ENCODE measurements at places on chromosomes 3 and 15.

DNA sequence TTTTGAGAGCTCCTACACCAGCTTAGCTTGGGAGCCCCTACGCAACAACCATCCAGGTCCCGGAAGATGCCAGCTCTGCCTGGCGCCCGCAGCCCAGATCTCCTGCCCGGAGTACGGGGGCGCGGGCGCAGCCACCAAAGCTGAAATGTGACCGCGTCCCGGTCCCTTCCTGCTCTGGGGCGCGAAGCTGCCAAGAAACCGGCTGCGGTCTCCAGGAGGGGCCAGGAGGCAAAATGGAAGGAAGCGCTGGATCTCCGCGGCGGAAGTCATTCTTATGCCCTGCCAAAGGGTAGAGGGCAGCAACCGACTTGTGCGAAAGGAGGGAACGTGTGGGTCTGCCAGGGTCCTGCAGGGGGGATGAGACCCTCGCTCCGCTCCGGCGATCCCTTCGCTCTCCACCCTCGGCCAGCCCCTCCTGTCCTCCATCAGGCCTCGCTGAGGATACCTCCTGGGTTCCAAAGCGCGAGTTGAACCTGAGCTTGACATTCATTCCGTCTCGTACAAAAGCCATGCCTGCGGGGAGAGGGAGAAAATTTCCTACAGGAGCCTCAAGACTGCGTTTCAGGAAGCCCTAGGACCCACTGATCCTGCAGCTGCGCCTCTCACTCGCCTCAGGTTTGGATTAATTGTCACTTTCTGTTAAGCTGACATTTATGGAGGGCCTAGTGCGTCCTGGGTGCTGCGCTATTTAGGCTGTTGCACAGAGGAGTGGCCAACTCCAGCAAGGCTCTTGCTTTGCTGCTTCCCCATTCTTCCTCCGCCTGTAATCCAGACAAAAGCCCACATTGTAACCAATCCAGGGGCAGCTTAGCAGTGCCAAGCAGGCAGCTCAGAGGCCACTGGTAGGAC is 98.3 kb upstream of the VGLL3 start:
- no peak for DNase-seq

- no peak for DNase-seq
These were observed 557.8 kb upstream of the CFAP20DC start for GRCh38 chr3:59607656-59608055.

GRCh38 chr15:41429003-41429890 is 12.4 kb downstream of the RTF1 start:
- DNase-seq: peak; percentile 12

DNA sequence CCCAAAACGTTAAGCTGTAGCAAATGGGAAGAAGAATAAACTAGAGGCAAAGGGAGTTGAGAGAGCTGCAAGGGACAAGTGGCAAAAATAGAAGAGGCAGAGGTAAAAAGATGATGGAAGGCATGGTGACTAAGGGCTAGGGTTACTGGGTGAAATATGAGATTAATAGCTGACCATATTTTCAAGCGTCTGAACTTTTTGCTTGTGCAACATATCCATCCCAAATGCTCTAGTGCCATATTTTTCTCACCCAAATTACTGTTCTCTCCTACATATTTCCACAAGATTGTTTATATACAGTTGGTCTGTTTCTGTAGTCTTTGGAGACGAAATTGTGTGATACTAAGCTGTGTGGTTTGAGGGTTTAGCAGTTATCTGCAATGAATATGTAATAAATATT is 145.5 kb downstream of the GMNC start:
- DNase-seq: no peak

DNA sequence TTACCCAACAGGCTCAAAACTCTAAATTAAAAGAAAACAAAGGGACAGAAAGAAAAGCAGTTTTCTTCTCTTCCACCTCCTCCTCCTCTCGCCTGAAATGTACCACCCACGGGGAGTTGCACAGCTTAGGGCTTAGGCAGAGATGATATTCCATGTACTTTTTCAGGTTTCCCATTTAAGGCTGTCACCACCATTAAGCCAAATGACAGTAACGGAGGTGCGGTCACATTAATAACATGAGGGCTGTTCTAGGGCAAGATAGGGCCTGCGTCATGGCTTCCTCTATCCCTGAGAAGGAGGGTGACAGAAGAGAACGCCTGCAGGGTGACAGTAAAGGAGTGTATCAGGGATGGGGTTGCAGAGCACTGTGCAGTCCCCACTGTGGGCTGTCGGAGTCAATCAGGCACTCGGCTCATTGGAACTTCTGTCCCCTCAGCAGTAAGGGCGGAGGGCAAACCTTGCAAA is 51.7 kb upstream of the TJP1 start:
- DNase-seq: no peak

GRCh38 chr3:161305095-161305991 is 66.0 kb downstream of the SPTSSB start:
- peak; percentile 32 for DNase-seq

- no peak for DNase-seq
These were observed 28.0 kb upstream of the CCDC174 start for GRCh38 chr3:14623569-14624051.

DNA sequence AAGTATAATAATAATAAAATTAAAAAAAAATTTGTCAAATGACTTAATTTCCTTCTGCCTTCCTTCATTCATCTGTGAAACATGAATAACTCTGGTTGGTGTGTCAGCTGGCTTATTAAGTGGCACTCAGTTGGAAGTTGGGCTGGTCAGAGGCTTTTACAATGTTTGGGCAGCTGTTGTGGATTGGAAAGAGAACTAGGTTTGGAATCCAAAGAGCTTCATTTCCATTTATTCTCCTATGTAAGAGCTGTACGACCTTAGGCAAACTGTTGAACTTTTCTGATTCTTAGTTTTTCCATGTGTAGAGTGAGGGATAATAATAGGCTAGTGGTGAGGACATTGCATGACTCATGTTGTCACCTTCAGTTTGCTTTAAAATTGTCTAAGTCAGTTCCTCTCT is 606.7 kb downstream of the PDCD6IP start:
- DNase-seq: no peak

DNA sequence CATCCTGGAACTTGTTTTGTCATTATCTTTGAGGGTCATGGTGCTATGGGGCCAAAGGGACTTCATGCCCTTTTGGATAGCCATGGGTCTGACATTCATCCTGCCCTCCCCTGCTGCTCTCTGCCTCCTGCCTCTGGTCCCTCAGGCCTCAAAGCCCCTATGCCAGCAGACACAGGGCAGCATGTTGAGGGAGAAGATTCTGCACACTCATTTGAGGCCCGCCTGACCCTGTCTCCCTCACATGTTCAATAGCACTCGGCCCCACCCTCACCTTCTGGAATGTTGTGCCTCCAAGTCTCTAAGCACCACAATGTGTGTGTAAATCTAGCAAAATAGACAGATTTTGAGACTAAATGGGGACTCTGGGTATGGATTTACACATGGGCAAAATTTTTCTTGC is 178.7 kb upstream of the ANKRD28 start:
- DNase-seq: no peak

Data from CD4-positive, alpha-beta T cell treated with Interleukin-10 for 1 hour (primary cell).